Activated T-cell treated with anti-CD3 and anti-CD28 coated beads, Interleukin-2, amount 50 U/mL, for 48 hours (primary cell): ENCODE measurements at places on chromosomes 5 and 9.

DNA sequence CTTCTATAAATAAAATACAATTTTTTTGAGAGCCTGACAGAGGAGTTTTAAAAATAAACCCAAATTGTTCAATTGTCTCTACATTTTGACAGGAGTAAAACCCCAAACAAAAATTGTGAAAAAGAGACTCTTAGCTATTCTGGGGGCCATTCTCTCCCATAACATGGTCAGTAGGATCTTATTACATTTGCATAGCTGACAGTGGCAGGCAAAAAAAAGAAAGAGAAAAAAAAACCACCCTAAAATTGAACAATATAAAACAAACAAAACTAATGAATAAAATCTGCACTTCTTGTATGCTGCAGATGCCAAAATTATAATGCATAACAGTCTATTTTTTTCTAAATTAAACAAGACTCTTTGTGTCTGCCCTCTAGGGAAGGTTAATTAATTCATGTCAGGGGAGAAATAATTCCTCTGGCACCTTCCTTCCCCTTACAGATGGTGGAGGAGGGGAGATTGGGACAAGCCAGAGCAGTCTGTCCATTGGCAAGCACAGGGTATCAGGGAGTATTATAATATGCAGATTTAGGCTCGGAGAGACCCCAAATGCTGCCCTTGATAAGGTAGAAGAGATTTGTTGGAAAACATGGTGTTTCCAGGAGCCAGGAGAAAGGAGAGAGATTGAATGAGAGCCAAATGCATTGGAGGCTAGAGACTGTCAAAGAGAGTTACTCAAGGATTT lies 79.7 kb upstream of the CDH6 start:
- no peak for DNase-seq

DNA sequence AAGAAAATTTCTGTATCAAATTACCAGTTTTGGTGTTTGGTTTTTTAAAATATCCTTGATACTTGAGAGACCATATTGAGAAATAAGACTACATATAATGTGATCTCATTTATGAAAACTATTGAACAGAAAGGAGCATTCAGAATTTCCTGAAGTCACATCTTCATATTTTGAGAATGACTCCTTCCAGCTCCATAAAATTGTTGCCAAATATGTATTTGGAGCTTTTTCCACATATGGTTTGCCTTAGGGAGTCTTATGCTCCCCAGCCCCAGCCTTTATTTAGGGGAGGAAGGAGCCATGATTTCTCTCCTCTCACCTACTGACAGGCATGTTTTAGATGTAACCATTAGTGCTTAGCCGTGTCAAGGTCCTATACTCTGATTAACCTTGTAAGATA lies 51.1 kb downstream of the GCNT1 start:
- DNase-seq = no peak

DNA sequence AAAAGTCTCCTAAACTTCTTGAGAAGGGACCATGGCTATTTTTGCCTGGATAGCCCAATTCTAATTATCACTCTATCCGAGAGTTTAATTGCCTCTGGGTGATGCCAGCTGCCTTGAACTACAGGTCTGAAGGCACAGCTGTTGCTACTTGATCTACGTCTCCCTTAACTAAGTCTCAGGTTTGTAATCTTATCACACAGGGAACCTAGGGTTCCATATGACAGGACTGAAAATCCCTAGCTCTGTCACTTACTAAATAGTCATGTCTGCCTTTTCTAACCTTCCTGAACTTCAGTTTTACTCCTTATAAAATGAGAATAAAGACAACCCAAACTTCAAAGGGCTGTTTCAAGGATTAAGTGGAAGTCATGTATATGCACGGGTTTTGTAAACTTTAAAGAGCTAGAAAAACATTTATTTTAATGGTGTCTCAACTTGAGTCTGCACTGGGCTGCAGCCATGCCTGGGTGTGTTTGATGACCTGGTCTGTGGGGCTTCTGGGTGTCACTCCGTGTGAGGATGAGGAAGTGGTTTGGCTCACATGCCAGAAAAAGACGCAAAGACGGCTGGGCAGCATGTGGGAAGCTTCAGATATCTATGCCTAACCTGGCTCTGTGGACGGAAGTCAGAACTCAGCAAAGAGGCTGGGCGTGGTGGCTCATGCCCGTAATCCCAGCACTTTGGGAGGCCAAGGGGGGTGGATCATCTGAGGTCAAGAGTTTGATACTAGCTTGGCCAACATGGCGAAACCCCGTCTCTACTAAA lies 129.3 kb upstream of the SLC44A1 start:
- peak; percentile 42 for DNase-seq

DNA sequence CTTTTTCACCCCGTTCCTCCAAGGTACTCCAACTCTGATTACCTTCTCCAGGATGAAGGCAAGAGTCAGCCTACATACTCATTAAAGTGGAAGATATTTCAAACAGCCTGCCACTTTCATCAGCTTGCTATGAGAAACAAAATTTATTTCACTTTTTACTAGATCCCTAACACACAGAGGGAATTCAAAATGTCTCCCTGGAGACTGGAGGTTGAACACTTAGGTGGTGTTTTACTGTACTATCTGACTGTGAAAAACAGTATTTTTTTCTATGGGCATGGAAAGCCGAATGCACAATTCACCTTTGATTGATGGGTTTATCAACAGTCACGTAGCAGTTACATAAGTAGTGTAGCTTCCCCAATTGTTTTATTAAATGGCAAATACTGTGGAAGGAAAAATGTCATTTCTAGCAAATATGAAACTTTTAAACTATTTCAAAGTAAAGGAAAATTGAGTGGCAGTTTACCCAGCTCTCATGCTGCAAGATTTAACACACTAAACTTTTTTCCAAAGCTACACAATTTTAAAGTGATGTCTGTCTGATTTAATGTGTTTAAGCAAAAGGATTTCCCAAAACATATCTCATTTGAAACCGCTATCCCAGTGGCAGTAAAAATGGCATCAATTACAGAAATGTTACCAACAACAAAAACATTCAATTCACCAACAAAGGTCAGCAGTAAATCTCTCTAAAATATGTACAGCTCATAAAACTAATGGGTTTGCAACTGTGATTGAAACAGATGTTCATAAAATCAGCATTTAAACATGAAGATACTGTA lies 125.0 kb upstream of the TLE4 start:
- no peak for DNase-seq

DNA sequence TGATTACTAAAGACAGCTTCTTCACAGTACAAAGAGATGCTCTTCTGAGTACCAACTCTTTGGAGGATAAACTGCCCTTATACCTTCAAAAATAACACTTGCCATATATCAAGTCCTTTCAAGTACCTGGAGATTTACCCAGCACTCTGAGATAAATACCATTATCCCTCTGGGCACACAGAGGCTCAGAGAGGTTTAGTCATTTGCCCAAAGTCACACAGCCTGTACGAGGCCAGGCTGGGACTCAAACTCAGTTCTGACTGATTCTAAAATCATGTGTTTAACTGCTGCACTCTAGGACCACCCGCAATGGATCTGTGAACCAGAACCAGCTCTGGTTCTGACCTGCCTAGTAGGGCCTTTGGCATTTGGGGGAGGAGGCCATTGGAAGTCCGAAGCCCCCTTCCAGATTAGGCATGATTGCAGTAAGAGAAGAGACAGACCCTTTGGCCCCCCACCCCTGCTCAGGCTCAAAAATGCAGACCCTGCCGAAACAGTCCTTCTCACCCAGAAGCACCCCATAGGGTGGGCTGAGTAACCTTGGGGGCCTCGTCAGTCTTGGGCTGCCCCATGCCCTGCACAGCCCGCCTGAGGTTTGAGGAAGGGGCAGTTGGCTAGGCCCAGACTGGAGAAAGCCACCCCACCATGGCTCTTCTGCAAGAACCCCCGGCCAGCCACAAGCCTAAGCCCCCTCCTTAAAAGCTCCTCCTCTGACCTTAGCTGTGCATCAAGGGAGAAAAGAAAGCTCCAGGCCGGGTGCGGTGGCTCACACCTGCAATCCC lies 32.8 kb upstream of the IL17B start:
- DNase-seq = no peak
